ENCODE measurements at places on chromosomes 1 and 21. TPM values are rescaled to one million over a fixed set of nuclear protein-coding genes. Genes with fewer than 3 reads are reported as not detected.

RHCE gene
- 1.0 TPM for polyA plus RNA-seq

KRTAP19-3 gene
- polyA plus RNA-seq: not detected

OR14K1 gene
- not detected for polyA plus RNA-seq

SERINC2 gene
- 42.2 TPM for polyA plus RNA-seq

MYOG gene
- 0.19 TPM for polyA plus RNA-seq

LCA5L gene
- polyA plus RNA-seq: 4.7 TPM

MIA3 gene
- polyA plus RNA-seq: 84.0 TPM

BARHL2 gene
- polyA plus RNA-seq: not detected

GNG4 gene
- 4.0 TPM for polyA plus RNA-seq

LCE1E gene
- not detected for polyA plus RNA-seq

MYOC gene
- polyA plus RNA-seq: 0.18 TPM

SPATA21 gene
- polyA plus RNA-seq: not detected

PGLYRP4 gene
- not detected for polyA plus RNA-seq

SGIP1 gene
- polyA plus RNA-seq: 14.8 TPM

HES3 gene
- not detected for polyA plus RNA-seq

RBM34 gene
- polyA plus RNA-seq: 56.7 TPM

CCDC17 gene
- polyA plus RNA-seq: 0.77 TPM

LMX1A gene
- polyA plus RNA-seq: not detected

DDAH1 gene
- polyA plus RNA-seq: 117 TPM

GRIK3 gene
- polyA plus RNA-seq: 0.48 TPM

MPZ gene
- 5.4 TPM for polyA plus RNA-seq

TAS1R1 gene
- not detected for polyA plus RNA-seq

Measured in left renal pelvis (tissue), 4 donors.